ENCODE measurements at places on chromosomes 2 and 18. TPM values are rescaled to one million over a fixed set of nuclear protein-coding genes. Genes with fewer than 3 reads are reported as not detected.

DNA sequence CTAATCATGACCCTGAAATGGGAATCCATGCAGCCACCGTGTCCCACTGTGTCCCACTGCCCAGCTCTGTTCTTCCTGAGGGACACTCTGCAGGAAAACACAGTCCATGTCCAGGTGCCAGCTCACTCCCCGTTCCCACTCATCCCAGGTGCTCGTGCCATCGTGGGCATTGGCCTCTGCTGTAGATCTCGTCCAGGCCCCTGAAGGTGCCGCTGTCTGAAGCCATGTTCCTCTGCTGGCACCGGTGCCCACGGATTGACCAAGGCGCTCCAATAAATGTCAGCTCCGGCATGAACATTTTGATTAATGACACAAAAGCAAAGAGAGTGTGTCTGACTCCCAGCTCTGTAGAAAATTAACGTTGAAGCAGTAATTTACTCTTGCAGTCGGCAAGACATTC, 280.1 kb upstream of the SALL3 start:
- no peak for DNase-seq
- no peak overlapping the region for H3K27ac ChIP-seq

GRCh38 chr2:11203480-11203879, 48.2 kb downstream of the SLC66A3 start:
- peaks cover 18% of the 10 kb centered on the region for H3K36me3 ChIP-seq
- no peak for DNase-seq
- H3K4me1 ChIP-seq: no peaks in the 10 kb centered on the region
- no peak overlapping the region for H3K4me3 ChIP-seq
- no peak overlapping the region for H3K27ac ChIP-seq
- H3K27me3 ChIP-seq: no peaks in the 10 kb centered on the region

The HOXD11 gene
- total RNA-seq: 0.21 TPM

GRCh38 chr18:8167026-8167425, 442.2 kb upstream of the RAB12 start:
- no peak overlapping the region for H3K4me3 ChIP-seq
- DNase-seq: no peak
- H3K27ac ChIP-seq: no peak overlapping the region
- peaks cover 10% of the 10 kb centered on the region for H3K4me1 ChIP-seq
- H3K27me3 ChIP-seq: no peaks in the 10 kb centered on the region

DNA sequence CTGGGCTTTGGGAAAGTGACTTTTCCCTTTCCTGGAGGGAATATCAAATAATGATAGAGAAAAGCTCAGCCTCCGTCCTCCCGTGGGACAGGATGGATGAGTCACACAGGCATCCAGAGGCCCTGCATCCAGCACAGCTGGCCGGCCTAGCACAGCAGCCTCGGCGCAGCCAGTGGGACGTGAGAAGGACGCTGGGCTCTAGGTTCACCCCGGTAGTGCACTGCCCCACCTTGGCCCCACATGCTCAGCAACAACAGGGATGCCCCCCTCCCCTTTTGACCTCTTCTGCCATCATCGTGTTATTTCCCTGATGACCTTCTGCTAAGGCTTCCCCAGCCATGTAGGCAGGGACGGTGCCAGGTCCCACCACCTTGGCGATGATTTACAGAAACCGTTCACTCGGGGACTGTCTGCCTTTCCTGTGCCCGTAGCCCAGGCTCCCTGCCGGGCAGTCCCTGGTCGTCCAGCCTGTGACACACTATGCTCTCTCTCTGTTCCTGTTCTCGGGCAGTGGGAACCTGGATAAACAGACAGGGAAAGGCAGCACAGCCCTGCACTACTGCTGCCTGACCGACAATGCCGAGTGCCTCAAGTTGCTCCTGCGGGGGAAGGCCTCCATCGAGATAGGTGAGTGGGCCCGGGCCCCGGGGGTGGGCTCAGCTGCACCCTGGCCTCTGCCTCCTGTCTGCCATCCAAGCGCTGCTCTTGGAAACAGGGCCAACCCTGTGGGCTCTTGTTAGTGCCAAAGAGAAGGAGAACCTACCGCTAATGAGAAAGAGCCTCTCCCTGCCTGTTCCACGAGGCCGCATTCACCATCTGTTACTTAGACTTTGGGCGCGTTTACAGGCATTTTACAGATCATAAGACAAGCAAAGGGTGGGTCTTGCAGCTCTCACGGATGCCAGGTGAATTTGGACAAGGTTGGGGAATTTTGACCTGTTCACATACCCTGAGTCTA, 44.6 kb downstream of the ITGB1BP1 start:
- H3K27ac ChIP-seq: no peak overlapping the region
- H3K4me3 ChIP-seq: no peak overlapping the region
- no peaks in the 10 kb centered on the region for H3K4me1 ChIP-seq
- DNase-seq: no peak
- H3K36me3 ChIP-seq: peaks cover 31% of the 10 kb centered on the region

GRCh38 chr2:66539452-66539851, 104.5 kb downstream of the MEIS1 start:
- peak overlapping the region; percentile 20 for H3K27ac ChIP-seq
- H3K36me3 ChIP-seq: peaks cover 16% of the 10 kb centered on the region
- no peak for DNase-seq
- H3K4me3 ChIP-seq: no peak overlapping the region

The ANKRD29 gene
- total RNA-seq: 3.5 TPM

GRCh38 chr2:12300927-12301326, 415.8 kb upstream of the TRIB2 start:
- no peak overlapping the region for H3K4me3 ChIP-seq
- H3K27me3 ChIP-seq: no peaks in the 10 kb centered on the region
- no peaks in the 10 kb centered on the region for H3K36me3 ChIP-seq
- H3K4me1 ChIP-seq: peaks cover 30% of the 10 kb centered on the region

DNA sequence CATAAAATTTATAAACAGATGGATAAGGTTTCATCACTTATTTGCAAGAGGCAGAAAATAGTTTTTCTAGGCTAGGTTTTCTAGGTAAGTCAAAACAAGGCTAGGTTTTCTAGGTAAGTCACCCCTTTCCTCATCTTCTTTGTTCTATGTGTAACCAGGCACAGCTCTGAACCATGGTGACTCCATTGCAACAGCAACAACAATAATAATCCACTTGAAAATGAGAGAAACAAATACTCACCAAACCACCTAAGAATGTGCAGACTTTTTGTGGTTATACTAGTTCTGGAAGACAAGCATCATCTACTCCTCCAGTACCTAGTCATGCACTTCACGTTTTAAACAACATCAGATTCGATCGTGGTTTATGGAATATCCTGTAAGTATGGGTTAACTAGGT, 237.4 kb upstream of the ACVR2A start:
- H3K36me3 ChIP-seq: no peaks in the 10 kb centered on the region
- DNase-seq: no peak
- peaks cover 3% of the 10 kb centered on the region for H3K27me3 ChIP-seq
- H3K4me1 ChIP-seq: no peaks in the 10 kb centered on the region
- H3K4me3 ChIP-seq: no peak overlapping the region

DNA sequence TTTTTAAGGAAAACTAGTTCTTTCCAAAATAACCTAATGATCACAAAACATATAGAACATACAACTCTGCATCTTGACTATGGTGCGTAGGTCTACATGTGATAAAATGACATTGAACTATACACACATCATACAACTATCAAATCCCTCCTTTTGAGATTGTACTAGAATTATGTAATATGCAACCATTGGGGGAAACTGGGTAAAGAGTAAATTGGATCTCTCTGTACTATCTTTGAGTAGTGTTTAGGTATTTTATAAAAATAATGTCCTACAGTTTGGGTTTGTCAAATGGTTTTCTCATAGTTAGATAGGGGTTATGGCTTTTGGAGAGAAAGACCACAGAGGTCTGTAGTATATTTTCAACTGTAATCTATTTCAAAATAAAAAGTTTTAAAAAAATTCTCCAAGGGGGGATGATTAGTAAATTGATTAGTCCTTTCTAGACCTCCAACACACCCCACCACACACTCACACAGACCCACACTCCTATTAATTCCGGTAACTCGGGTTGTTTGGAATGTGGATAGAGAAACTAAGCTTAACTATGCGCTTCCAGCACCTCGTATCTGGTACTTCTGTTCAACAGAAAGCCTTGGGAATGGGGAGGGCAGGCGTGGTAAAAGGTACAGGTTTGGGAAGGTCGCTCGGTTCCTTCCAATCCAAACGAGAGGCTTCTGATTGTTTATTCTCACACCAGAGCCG, 695 bp upstream of the BIRC6 start:
- DNase-seq: no peak
- no peaks in the 10 kb centered on the region for H3K27me3 ChIP-seq
- peak overlapping the region; percentile 92 for H3K4me3 ChIP-seq
- H3K4me1 ChIP-seq: peaks cover 25% of the 10 kb centered on the region
- no peaks in the 10 kb centered on the region for H3K36me3 ChIP-seq
- peak overlapping the region; percentile 68 for H3K27ac ChIP-seq

- DNase-seq: peak; percentile 18
- H3K4me3 ChIP-seq: no peak overlapping the region
- peaks cover 14% of the 10 kb centered on the region for H3K27me3 ChIP-seq
- no peak overlapping the region for H3K27ac ChIP-seq
- peaks cover 5% of the 10 kb centered on the region for H3K4me1 ChIP-seq
These were observed 38.3 kb upstream of the TEX51 start for GRCh38 chr2:126860385-126860784.

GRCh38 chr2:217142649-217143266, 282.9 kb upstream of the TNP1 start:
- H3K4me1 ChIP-seq: peaks cover 6% of the 10 kb centered on the region
- H3K36me3 ChIP-seq: peaks cover 7% of the 10 kb centered on the region
- no peak overlapping the region for H3K4me3 ChIP-seq
- no peak for DNase-seq
- no peak overlapping the region for H3K27ac ChIP-seq

DNA sequence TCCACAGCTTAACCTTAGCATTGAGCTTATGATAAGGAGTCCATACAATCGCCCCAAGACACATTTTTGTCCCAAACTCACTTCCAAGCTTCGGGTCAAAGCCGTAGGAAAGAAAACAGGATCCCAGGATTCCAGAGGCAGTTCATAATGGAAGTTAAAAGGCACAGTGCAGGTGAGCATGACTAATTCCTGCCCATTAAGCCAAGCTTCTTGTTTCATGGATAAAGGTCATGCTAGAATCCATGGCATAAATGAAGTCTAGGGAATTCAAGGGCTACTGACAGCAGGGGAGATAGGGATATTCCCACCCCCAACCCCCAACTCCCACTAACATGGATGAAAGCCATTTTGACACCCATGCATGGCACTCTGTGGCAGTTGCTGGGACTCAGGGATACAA, 10.2 kb upstream of the INPP4A start:
- no peak overlapping the region for H3K27ac ChIP-seq
- H3K4me3 ChIP-seq: no peak overlapping the region
- H3K27me3 ChIP-seq: no peaks in the 10 kb centered on the region
- DNase-seq: no peak
- no peaks in the 10 kb centered on the region for H3K36me3 ChIP-seq

DNA sequence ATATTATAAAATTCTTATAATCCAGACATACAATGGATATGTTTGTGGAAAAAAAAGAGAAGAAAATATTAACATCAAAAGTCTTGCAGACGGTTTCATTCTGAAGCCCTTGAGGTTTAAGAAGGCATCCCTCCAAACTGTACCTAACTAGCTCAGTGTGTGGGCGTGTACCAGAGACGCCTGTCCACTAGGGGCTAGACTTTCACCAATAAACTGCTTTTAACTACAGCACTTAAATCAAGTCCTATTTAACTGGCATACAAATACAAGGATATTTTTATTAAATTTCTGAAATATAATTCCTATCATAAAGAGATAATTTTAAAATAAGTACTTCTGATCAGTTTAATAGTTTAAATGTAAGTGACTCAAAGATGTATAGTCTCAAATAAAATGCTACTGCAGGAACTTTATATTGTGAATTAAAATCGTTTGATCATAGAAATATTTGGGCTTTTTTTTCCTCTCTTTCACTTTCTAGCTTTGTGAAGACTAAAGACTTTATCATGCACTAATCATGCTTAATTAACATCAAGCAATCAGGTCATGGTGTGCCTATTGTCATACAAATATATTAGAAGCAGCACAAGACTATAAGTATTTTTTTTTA, 437.7 kb downstream of the SATB2 start:
- no peak overlapping the region for H3K27ac ChIP-seq
- peaks cover 3% of the 10 kb centered on the region for H3K27me3 ChIP-seq
- H3K4me1 ChIP-seq: no peaks in the 10 kb centered on the region
- H3K36me3 ChIP-seq: no peaks in the 10 kb centered on the region
- no peak overlapping the region for H3K4me3 ChIP-seq

DNA sequence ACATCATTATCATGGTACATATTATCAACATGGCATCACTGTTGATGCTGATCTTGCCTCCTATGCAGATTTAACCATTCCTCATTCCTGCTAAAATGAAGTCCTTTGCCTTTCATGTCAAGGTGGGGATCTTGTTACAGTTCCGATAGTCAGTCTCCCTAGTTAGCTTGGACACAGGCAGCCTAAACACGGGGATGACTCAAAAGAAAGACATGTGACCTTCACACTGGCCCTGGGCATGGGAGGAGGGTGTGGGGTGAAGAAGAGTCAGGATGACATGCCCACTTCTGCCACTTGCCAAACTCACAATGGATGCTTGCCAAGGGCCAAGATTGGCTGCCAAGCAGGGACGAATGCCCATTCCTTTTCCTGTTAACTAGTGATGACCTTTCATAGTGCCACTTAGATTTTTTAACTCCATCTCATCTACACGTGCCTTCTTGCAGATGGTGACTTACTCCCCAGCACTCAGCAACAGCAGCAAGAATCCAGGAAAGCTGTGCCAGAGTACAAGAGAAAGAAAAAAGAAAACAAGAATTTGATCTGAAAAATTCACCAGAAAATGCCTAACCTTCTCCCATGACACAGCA, 13.9 kb upstream of the SLC1A4 start:
- no peak overlapping the region for H3K27ac ChIP-seq
- no peaks in the 10 kb centered on the region for H3K36me3 ChIP-seq
- H3K4me3 ChIP-seq: no peak overlapping the region
- H3K4me1 ChIP-seq: peaks cover 9% of the 10 kb centered on the region
- DNase-seq: no peak
- peaks cover 3% of the 10 kb centered on the region for H3K27me3 ChIP-seq

The RNF125 gene
- 1.8 TPM for total RNA-seq

DNA sequence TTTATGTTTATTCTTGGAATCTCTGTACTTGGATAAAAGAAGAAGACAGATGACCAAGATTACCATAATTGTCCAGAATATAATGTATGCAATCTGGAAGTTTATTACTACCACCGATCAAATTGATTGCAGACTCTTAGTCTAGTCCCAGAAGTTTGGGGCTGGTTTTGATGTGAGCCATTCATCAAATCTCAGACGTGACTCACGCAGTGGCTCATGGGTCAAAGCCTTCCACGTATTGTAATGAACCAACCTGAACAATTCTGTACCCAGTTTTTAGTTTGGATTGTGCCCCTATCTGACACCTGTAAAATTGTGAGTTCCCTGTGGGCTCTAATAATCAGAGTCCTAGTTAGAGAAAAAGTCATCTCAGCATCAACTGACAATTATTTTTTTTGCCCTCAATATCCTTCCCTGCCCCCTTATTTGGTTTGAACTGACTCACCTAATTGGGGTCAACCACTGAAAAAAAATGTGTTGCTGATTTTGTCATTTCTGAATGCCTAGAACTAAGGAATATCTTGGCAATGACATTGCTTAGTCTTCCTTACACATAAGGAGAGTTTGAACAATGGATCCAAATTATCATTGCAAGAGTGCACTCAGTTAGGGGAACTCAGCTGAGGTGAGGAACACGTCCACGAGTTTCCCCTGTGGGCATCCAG, 219.5 kb upstream of the NRP2 start:
- no peaks in the 10 kb centered on the region for H3K36me3 ChIP-seq
- no peaks in the 10 kb centered on the region for H3K27me3 ChIP-seq
- no peaks in the 10 kb centered on the region for H3K4me1 ChIP-seq
- DNase-seq: no peak
- H3K27ac ChIP-seq: no peak overlapping the region
